ENCODE measurements at places on chromosomes 7 and 10.

DNA sequence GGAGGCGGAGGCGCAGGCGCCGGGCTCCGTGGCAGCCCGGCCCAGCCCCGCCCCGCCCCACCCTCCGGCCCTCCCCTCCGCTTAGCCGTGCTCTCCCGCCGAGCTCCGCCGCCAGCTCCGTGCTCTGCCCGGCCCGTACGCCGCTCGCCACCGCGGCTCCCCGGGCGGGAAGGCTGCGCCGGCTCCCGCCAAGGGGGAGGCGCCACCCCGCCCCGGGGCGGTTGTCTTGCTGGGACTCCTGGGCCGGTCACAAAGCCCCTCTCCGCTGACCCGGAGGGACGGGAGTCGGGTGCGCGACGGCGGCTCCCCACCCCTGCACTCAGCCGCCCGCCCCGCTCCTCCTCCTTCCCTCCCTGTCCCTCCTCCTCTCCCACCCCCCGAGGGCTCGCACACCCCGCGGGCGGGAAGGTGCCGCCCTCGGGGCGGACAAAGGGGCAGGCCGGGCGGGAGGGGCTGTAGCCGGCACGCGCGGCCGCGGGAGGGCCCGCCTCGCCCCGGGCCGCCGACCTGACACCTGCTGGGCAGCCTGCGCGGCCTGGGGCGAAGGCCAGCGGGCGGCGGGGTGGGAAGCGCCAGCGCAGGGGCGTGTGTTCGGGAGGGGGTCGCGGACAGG lies 11.5 kb upstream of the SP8 start:
- peak; percentile 61 for DNase-seq

DNA sequence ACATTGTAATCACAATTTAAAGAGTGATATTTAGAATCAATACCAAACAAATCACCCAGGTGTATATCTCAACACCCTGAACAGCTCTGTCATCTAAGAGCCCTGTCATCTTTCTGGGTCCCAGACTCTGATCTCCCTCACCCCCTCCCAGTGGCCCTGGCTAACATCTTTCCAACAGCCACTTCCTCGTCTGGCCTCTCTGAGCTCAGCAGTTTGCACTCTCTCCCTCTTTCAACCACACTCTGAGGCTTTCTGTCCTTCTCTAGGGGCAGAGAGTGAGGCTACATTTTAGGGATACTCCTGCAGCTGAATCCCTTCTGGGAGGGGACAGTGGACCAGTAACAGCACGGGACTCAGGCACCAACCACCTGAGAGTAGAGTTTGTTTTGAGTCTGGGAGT lies 17.1 kb upstream of the PRRT4 start:
- no peak for DNase-seq

DNA sequence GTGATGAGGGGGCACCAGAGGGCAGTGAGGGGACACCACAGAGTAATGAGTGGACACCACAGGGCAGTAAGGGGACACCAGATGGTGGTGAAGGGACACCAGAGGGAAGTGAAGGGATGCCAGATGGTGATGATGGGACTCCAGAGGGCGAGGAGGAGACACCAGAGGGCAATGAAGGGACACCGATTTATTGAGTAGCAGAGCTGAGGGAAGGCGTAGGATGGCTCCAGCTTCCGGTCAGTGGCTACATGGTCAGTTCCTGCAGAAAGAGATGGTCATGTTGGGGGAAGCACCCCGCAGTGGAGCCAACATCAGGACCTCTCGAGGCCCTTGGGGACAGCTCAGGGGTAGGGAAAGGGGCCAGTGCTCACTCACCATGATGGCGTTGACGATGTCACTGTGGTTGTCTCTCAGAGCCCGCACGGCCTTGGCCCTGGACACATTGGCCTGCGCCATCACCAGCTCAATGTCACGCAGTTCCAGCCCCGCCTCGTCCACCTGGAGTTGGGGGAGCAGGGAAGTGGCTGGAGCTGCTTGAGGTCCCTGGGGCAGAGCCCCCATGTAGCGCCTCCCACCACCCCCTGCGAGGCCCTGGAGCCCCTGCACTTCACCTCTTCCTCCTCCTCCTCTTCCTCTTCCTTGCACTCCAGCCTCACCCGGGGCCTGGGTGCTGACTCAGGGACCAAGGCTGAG lies 8.4 kb downstream of the NACAD start:
- DNase-seq: no peak

DNA sequence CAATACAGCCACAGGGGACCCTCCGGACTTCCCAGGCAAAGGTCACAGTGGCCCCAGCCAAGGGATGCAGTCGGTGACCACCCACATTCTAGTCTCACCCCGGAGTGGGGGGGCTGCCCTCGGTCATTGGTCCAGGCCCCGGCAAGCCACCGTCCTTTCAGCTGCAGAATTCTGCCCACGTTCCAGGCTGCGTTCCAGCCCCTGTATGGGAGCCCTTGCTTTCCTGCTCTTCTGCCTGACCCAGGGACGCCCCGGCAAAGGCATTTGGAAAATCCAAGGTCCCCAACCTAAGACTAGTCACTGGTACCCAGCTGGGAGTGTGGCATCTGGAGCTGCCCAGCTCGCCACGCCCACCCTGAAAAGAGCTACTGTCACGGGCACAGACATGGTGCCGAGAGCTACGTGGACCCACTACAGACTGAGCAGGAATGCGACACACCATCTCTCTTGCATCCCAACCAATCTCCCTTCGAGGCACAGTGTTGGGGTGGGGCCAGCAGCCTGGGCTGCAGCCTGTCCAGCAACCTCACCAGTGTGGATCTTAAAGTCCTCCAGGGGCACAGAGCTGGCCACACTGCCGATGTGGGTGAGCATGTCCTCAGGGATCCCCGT lies 18.6 kb downstream of the OGDHL start:
- no peak for DNase-seq

GRCh38 chr7:133572843-133573242 lies 320.0 kb downstream of the EXOC4 start:
- no peak for DNase-seq

- no peak for DNase-seq
These were observed 45.2 kb upstream of the EXOC4 start for GRCh38 chr7:133207687-133208086.

DNA sequence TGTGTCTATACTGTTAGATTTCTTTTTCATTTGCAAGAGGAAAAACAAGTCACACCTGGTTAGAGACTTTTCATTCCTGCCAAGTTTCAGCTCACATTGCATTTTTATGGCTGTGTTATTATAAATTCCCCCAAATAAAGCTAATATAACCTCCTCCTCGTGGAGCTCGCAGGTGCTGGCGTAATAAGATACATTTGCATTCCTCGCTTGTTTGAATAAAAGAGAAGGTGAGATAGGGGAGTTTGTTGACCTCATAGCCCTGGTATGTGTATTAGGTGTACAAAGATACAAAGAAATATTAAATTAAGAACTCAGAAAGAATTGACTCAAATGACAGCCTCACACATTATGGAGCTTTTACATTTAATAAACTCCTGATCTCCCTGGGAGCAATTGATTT lies 257.7 kb upstream of the SP8 start:
- no peak for DNase-seq

- peak; percentile 59 for DNase-seq
These were observed 27.8 kb downstream of the UNC5B start for GRCh38 chr10:71239946-71240795.

- no peak for DNase-seq
These were observed 68.1 kb upstream of the NANOS1 start for GRCh38 chr10:118961436-118961835.

DNA sequence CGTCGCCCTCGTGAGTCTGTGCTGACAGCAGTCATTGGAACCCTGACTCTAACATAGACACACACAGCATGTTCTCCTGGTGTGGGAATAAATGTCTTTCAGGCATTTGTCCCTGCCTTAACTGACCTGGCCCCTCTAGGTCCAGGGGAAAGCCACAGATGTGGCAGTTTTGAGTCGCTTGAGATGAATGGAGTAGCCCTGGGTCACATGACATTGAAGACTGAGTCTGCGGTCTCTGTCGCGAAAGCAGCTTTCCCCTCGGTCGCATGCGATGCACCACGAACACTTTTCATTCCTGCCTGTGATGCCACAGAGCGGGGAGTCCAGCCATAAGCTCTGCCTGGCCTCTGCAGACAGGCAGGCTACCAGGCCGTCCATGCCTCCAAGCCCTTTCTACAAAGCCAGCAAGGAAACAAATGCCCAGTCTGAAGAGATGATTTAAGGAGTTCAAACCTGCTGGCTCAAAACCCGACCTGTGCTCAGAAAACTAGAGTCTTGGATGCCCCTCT lies 172.3 kb downstream of the WDR37 start:
- no peak for DNase-seq

GRCh38 chr10:55091691-55092328 lies 290.8 kb upstream of the PCDH15 start:
- no peak for DNase-seq

- no peak for DNase-seq
These were observed 391.3 kb downstream of the DNAJB6 start for GRCh38 chr7:157727964-157728615.

- no peak for DNase-seq
These were observed 2.5 kb downstream of the USP54 start for GRCh38 chr10:73588656-73589055.

DNA sequence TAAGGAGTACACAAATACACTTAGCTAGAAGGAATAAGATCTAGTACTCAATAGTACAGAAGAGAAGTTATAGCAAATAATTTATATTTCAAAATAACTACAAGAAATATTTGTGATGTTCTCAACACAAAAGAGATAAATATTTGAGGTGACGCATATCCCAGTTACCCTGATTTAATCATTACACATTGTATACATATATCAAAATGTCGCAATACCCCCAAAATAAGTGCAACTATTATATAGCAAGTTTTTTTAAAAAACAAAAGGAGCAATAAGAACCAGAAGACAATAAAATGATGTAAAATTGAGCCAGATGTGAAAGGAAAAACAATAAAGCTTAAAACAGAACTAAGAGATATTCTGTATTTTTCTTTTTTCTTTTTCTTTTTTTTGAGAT lies 59.3 kb upstream of the KIAA1217 start:
- DNase-seq: no peak

DNA sequence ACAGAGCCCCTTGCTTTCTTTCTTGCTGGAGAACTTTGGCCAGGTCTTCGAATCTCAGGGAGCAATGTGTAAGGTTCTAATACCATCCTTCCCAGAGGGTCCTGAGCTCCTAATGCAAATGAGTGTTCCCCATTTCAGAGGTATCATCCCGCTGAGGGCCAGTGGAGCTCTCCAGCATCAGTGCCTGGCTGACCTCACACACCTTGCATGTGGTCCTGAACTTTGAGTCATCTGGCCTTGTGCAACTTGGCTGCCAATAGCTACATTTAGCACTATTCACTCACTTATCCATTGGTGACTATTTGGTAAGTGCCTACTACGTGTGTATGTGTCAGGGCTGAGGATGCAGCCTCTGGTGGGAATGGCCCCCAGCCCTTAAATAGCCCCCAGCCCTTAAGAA lies 48.4 kb upstream of the HABP2 start:
- DNase-seq: no peak

- no peak for DNase-seq
These were observed 68.0 kb downstream of the SUGCT start for GRCh38 chr7:40202851-40203250.

DNA sequence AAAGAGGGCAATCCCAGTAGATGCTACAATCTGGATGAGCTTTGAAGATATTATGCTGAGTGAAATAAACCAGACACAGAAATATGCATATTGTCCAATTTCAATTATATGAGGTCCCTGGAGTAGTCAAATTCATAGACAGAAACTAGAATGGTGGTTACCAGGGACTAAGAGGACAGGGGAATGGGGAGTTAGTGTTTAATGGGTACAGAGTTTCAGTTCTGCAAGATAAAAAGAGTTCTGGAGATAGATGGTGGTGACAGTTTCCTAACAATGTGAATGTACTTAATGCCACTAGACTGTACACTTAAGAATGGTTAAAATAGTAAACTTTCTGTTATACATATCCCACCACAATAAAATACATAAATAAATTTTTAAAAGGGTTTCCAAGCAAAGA lies 236.6 kb downstream of the ELMO1 start:
- no peak for DNase-seq

DNA sequence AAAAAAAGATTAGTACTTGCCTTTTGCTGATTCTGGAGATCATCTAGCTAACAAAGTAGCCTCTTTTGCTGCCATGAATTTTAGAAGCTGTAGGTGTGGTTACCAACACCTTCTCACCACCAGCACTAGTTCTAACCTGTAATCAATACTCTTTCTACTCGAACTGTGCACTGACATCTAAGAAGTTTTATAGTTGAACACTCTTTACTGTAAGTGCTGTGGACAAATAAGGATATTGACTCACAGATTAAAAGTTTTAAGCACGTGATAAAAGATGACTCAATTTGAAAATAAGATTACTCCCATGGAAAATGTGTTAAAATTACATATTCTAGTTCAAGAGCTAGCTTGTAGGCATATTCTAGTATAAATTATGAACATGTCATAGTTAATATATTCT lies 89.9 kb downstream of the REEP3 start:
- DNase-seq: no peak

GRCh38 chr10:97190450-97190849 lies 4.7 kb upstream of the SLIT1 start:
- DNase-seq: no peak

GRCh38 chr10:8489823-8490222 lies 435.3 kb downstream of the GATA3 start:
- no peak for DNase-seq

DNA sequence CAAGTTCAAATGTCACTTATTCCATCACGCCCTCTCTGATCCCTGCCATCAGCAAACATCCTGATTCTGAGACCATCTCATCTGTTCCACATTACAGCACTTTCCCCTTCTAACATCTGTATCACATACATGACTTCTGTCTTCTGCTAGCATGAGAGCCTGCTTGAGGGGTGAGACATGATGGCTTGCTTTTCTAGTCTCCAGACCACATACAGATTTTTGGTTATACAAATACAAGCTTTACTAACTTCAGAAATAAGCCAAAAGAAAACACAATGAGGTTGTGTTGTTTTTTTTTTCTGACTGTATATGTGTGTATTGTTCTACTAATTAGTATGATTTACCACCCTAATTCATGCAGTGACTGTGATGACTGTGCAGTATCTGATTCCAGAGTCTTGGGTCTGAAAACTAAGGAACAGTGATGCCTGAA lies 34.3 kb downstream of the NAPEPLD start:
- no peak for DNase-seq
